ENCODE measurements at places on chromosomes 7 and 10. TPM values are rescaled to one million over a fixed set of nuclear protein-coding genes. Genes with fewer than 3 reads are reported as not detected.

The CALML3 gene
- not detected for total RNA-seq

The ACTL6B gene
- not detected for total RNA-seq

The PNLIPRP1 gene
- not detected for total RNA-seq

The KLF14 gene
- not detected for total RNA-seq

The CCDC172 gene
- not detected for total RNA-seq

The FASTK gene
- total RNA-seq, result 85.9 TPM

The PDGFA gene
- total RNA-seq, result 13.3 TPM

The ACSL5 gene
- 8.1 TPM for total RNA-seq

The PIP gene
- total RNA-seq, result 0.32 TPM

The CFAP46 gene
- total RNA-seq, result 0.81 TPM

The MSMB gene
- not detected for total RNA-seq

The PALD1 gene
- total RNA-seq, result 5.3 TPM

The NFE2L3 gene
- 2.4 TPM for total RNA-seq

The MPP7 gene
- not detected for total RNA-seq

The CALHM3 gene
- not detected for total RNA-seq

The DOCK1 gene
- total RNA-seq, result 36.9 TPM

The ASIC3 gene
- not detected for total RNA-seq

The C10orf67 gene
- not detected for total RNA-seq

The LIPK gene
- not detected for total RNA-seq

The ASZ1 gene
- not detected for total RNA-seq

The THSD7A gene
- 3.1 TPM for total RNA-seq

The IMPDH1 gene
- 79.1 TPM for total RNA-seq

The SPDYE5 gene
- not detected for total RNA-seq

The TNRC18 gene
- 31.2 TPM for total RNA-seq

The PPP1R3C gene
- total RNA-seq, result 46.4 TPM

The AOAH gene
- total RNA-seq, result not detected

The GLI3 gene
- 3.1 TPM for total RNA-seq

The FGF8 gene
- total RNA-seq, result not detected

The GRID1 gene
- total RNA-seq, result not detected

The RPEL1 gene
- under 0.01 TPM for total RNA-seq

The MEST gene
- total RNA-seq, result 289 TPM

The VIPR2 gene
- total RNA-seq, result not detected

The OR2A5 gene
- total RNA-seq, result not detected

The WIPF3 gene
- total RNA-seq, result not detected

The LIPN gene
- total RNA-seq, result not detected

The PRTFDC1 gene
- total RNA-seq, result 14.6 TPM

The LRRC18 gene
- total RNA-seq, result not detected

Measured in cardiac atrium fibroblast (primary cell).